HuH-7.5 (cell line): ENCODE measurements at places on chromosomes 12 and 14.

- DNase-seq: no peak
These were observed 1.6 kb downstream of the MMP14 start for GRCh38 chr14:22837750-22838538.

DNA sequence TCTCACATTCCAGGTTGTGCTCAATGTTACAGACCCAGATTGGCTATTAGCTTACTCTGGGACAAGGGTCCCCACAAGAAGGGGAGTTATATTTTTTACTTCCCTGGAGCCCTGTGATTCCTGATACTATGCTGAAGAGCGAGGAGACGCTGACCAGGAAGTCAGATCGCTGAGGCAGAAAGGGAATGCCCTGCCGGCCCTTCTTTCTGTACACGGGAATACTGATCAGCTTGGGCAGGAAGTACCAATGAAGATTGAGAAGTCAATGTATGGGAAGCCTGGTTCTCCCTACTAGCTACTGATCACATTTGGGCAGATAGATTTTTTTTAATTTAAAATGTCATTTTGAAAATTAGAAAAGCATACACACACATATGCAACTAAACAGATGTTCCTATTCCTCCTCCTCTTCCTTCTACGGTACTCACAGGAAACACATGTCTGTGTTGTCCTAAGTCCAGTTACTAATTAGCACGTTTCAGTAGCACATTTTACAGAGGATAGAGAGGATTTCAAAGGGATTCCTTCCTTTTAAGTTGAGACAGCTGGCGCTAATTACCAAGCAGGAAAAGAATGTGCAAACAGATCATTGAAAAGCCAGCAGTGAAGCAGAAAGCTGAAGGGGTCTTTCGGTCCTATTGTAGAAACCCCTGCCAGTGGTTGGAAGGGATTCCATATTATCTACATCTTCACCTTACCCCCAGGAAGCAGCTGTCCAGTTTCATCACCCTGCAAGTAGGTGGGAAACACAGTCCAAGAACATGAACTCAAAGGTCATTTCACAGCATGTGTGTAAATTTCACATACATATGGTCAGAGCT is 292.4 kb downstream of the DUSP6 start:
- DNase-seq: no peak

DNA sequence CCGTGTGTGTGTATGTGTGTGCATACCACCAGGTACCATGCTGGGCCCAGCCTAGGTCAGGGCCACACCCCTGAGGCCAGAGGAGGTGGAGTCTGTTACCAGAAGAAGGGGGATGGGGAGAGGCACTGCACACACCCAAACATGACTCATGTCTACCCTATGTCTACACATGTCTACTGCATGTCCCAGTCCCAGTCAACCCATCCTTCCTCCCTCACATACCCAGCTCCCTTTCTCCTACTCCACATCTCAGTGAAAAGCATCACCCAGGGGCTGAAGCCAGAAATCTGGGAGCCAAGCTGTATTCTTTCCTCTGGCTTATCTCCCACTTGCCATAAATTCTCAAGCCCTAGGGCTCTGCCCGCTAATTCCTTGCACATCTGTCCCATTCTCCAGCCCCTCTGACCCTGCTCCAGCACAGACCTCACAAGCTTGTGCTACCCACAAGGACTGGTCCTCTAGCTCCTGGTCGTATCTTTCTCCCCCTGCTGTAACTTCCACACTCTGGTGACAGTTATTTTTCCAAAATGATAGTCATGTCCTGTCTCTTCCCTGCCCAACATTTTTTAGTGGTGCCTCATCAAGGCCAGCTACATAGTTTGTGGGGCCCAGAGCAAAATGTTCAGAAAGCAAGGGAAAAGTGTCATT is 18.0 kb upstream of the APPL2 start:
- DNase-seq: no peak

- DNase-seq: no peak
These were observed 73.8 kb downstream of the DRAM1 start for GRCh38 chr12:101951002-101951670.

DNA sequence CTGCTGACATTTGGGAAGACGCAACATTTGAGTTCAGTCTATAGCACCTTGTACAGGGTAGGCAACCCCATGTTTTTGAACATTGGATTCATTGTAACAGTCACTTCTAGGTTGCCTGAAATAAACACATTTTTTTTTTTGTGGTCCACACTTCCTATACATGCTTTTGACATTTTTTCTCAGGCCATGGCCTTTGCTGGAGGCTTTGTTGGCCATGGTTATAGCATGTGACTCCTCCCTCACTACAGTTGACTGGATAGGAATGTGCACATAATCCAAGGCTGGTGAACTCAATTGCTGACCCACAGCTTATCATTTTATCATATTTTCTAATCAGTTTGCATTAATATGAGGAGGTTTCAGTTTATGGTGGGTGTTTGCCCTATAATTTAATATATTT is 60.6 kb downstream of the TMEM117 start:
- DNase-seq: no peak

DNA sequence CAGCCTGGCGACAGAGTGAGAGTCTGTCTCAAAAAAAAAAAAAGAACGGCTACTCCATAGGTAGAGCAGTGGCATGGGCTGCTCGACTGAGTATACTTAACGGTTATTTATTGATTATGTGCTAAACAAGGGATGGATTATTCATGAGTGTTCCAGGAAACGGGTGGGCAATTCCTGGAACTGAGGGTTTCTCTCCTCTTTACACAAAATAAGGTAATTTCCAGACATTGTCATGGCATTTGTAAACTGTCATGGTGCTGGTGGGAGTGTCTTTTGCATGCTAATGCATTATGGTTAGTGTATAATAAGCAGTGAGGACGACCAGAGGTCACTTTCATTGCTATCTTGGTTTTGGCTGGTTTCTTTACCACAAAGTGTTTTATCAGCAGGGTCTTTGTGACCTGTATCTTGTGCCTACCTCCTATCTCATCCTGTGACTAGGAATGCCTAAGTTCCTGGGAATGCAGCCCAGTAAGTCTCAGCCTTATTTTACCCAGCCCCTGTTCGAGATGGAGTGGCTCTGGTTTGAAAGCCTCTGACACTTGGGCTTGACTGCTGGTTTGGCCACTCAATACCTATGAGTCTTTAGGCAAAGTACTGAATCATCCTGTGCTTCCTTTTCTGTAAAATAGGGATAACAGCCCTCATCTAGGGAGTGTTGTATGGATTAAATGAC is 3.2 kb downstream of the DGLUCY start:
- DNase-seq: no peak

- no peak for DNase-seq
These were observed 18.7 kb downstream of the FLVCR2 start for GRCh38 chr14:75597149-75597548.

DNA sequence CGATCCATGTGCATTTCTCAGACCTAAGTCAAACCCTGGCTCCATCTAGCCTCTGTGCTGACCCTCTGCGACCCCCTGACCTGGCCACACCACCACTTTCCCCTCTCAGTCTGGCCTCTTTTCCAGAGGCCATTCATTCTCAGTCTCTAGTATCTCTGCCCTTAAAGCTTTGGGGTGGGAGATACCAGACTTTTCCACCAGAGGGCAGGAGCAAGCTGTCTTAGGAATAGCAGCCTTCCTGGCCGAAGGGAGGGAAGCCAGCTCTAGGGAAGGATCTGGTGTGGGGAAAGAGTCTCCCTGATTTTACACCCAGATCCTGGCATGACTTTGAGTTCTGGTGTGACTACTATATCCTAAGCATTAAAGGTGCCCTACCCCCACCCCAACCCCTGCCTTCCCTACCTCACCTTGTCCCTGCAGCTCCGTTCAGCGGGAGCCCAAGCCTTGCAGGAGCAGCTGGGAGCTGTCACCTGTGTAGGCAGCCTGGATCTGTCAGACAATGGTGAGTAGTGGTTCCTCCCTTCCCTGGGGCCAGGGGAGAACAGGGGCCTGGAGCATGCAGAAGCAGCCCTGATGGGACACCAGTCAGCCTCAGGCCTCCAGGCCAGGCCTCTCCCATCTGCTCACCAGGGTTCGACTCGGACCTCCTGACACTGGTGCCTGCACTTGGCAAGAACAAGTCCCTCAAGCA is 6.6 kb downstream of the CARMIL3 start:
- peak; percentile 96 for DNase-seq

DNA sequence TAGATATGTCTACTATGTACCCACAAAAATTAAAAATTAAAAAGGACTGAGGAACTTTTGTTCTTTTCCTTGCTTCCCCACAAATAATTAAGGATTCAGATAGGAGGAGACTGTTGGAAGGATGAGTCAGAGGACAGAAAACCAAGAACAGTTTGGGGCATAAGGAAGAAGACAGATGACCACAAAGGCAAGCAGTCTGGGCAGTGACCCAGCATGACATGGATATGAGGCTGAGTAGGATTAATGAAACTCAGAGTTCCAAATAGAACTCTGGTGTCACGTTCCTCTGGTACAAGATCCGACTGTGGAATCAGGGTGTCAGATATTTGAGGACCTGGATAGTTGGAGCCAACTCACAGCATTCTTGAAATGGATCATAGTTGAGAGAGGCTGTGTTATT is 89.3 kb upstream of the SLC38A4 start:
- no peak for DNase-seq

DNA sequence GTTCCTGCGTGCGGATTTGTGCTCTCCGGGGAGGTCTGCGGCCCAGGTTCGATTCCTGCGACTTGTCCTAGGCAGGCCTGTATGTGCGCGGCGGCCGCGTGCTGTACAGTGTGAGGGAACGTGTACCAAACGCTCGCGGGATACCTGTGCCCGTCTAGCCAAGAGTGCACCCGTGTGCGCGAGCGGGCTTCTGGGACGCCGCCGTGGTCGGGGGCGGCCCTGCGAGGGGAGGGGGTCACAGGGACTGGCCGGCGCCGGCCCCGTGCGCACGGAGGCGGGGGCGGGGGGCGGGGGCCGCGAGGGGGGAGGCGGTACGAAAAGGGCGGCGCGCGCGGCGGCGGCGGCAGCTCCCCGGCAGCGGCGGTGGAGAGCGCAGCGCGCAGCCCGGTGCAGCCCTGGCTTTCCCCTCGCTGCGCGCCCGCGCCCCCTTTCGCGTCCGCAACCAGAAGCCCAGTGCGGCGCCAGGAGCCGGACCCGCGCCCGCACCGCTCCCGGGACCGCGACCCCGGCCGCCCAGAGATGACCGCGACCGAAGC is at the start of gene DLK1:
DLK1 (plus strand) TSS at position 343 of the 536 bp plus-strand sequence; CDS start at position 520, 177 bp downstream.
- DNase-seq: no peak

- no peak for DNase-seq
These were observed 40.3 kb downstream of the CMKLR1 start for GRCh38 chr12:108298761-108299275.

- DNase-seq: no peak
These were observed 10.0 kb downstream of the DNAH10 start for GRCh38 chr12:123772074-123772473.

GRCh38 chr12:87302126-87302745 is 727.0 kb downstream of the C12orf50 start:
- DNase-seq: no peak

DNA sequence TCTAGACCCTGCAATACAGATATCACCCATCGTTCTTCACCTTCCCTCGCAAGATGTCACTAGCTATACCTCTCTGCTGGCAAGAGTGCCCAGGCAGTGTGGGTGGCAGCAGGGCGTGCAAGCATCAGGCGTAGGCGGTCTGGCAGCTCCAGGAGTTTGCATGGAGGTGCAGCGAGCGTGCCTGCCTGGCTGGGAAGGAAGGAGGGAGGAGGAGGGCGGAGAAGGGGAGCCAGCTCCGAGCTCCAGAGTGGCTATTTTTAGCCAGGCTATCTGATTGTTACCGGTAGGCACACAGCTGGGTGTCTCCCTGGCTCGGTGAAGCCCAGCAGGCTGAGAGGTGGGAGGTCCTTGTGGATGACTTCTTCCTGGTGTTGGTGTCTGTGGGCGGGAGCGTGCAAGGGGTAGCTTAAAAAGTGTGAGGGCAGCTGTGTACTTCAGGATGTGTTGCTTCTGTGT is 6.2 kb downstream of the FOXJ2 start:
- peak; percentile 55 for DNase-seq
